Heart right ventricle (tissue), 16 donors: ENCODE measurements at places on chromosomes 12 and 14.

- no peak for DNase-seq
These were observed 49.2 kb upstream of the BCAT1 start for GRCh38 chr12:24997970-24998582.

GRCh38 chr14:103132381-103133209 lies 9.3 kb downstream of the TNFAIP2 start:
- no peak for DNase-seq

- peak; percentile 75 for DNase-seq
These were observed 14.9 kb upstream of the IRF2BPL start for GRCh38 chr14:77043177-77043983.

- DNase-seq = no peak
These were observed 10.8 kb downstream of the SNRNP35 start for GRCh38 chr12:123468786-123469185.

- DNase-seq = no peak
These were observed 271.8 kb downstream of the AEBP2 start for GRCh38 chr12:19710811-19711793.

DNA sequence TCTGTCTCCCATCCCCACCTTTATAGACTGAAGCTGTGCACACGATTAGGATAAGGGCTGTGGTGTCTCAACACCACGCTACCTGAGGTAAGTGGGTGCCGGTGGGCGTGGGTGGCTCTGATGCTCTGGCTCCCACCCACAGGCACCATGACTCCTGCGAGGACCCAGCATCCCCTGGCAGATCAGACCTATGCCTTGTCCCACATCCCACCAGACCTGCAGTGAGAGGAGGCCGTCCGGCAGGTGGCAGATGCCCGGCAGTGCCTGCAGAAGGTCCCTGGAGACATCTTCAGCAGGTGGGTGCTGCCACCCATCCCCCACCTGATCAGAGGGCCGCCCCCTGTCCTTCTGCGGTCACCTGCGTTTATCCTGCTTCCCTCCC lies 104.4 kb upstream of the PRB2 start:
- DNase-seq = no peak

GRCh38 chr12:21353948-21354347 lies 18.8 kb upstream of the IAPP start:
- no peak for DNase-seq

DNA sequence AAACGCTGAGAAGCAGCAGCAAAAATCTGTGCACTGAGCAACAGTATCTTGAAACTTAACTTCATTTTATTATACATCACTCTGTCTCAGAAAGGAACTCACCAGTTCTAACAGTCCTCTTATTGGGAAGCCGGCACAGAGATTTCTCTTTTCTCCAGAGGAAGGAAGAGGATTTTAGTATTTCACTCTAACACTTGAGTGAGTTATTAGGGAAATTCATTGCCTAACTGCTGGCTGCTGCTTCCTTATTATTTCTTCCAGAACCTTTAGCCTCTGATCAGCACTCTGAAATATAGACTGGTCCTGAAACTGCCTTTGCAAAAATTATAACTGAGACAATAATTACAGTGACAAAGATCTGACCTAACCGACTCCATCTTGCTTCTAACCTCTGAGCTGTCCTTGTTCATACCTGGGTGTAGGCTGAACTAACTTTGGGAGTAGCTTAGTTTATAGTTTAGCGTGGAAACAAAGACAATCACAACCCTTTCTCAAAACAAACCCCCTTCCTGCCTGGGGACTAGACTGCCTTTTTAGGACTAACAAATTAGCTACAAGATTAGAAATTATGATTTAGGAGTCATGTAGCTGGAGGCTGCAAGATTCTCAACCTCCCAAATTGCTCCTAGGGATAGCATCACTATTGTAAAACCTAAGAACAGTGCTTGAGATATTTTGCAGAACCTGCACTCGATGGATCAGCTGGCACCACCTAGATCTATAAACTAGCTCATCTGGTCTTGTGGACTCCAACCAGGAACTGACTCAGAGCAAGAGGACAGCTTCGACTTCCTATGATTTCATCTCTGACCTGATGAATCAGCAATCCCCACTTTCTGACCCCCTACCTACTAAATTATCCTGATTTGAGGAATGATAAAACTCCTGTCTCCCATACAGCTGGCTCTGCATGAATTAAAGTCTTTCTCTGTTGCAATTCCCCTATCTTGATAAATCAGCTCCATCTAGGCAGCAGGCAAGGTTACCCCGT lies 117.5 kb downstream of the DYRK2 start:
- no peak for DNase-seq

GRCh38 chr12:49667325-49668090 lies 39.7 kb downstream of the FMNL3 start:
- no peak for DNase-seq

DNA sequence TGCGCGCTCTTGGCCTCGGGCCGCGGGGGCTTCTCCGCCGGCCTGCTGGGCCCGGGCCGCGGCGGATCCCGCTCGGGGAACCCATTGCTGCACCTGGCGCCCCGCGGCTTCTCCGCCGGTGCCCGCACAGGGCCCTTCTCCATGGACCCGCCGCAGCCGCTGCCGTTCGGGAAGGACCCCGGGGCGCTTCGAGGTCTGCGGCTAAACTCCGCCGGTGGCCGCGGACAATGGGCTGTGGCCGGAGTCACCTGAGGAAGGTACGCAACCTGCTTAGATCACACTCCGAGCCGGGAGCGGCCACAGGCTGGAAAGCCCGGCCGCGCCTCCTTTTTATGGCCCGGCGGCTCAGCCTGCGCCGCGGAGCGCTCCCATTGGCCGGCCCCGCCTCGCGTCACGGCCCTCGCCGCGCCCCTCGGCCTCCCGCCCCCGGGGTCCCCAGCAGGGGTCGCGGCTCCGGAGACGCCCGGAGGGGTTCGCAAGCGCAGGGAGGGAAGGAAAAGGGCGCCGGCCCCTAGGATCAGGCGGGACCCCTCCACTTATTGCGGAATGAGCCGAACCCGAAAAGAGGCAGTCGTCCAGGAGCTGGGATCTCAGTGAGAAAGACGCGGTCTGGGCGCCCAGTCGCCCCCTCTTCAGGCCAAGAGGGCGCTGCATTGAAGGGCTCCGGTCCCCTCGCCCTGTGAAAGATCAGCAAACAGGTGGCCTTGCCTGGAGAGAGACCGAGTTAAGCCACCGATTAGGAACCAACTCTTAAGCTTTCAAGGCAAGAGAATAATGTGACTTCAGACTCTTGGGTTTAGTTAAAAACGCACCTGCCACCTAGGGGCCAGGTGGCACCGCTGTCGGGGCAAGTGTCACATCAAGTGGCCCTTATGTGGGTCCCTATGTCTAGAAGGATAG lies at the start of gene GCH1:
GCH1 (minus strand) TSS at position 306 of the 900 bp plus-strand sequence; CDS start at position 143, 163 bp downstream.
- DNase-seq = peak; percentile 69

DNA sequence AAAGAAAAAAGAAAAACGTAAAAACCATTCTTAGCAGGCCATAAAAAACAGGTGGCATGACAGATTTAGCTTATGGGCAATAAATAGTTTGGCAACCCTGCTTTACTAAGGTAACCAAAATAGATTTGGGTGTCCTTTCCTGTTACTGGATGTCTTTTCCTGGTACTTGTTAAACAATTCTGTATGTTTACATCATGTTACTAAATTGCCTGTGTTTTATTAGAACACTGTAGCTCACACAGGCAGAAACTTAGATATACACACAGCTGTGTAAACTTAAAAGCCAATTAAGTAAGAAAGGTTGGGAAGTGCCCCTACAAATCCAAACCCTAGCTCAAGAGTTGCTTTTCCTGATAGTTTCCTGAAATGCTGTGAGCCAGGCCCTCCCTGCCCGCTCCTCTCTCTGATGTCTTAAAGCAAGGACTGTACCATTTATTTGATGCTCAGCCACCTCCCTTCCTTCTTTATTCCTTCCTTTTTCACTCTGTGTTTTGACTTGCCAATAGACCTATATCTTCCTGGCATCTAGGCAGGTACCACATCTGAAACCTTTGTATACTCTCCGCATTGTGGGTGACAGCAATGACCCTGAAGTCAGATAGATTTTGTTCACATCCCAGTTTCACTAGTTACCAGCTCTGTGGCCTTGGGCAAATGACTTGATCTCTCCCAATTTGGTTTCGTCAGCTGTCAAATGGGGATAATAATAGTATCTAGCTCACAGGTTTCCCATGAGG lies 3.7 kb upstream of the CAMKK2 start:
- no peak for DNase-seq

- DNase-seq = peak; percentile 61
These were observed 66.0 kb upstream of the ACTN1 start for GRCh38 chr14:69044965-69045555.

DNA sequence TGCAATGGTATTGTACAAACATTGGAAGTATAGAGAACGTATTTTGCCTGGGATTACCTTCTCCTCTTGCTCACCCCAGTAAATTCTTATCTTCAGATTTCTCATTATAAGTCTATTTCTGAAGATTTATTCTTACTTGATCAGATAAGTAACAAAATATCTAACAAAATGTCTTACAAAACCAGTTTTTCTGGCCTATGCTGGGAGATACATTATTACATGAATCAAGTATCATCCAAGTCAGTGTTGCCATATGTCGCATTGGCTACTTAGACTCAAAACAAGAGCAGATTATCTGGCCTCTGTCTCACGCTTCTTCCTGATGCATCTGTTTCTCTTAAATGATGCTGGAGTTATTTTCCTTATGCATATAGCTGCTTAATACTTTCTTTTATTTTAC lies 408.5 kb downstream of the CCER1 start:
- DNase-seq = no peak

DNA sequence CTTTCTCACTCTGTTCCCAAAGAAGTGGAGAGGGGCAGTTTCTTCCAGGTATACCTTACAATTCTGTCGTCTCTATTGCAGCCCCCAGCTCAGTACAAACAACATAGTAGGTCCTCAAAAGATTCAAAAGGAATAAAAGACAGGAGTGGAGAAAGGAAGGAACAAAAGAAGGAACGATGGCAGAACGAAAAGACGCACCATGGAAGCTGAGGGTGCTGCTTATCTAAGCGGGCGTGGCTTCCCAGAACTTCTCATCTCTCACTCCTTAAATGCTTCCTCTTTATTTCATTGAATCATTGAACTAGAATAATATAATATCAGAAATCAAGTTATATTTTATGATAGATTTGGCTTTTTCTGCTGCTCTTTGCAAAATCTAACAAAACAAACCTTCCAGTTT lies 13.7 kb upstream of the LTA4H start:
- DNase-seq = no peak

- DNase-seq = no peak
These were observed 4.1 kb upstream of the DAO start for GRCh38 chr12:108875682-108876361.

GRCh38 chr12:14261861-14262260 lies 103.6 kb upstream of the ATF7IP start:
- no peak for DNase-seq

GRCh38 chr12:41327096-41327895 lies 139.2 kb downstream of the PDZRN4 start:
- no peak for DNase-seq

GRCh38 chr12:120356567-120357030 lies 12.4 kb downstream of the MSI1 start:
- peak; percentile 76 for DNase-seq

- no peak for DNase-seq
These were observed 23.4 kb upstream of the MAP3K9 start for GRCh38 chr14:70832561-70833305.

DNA sequence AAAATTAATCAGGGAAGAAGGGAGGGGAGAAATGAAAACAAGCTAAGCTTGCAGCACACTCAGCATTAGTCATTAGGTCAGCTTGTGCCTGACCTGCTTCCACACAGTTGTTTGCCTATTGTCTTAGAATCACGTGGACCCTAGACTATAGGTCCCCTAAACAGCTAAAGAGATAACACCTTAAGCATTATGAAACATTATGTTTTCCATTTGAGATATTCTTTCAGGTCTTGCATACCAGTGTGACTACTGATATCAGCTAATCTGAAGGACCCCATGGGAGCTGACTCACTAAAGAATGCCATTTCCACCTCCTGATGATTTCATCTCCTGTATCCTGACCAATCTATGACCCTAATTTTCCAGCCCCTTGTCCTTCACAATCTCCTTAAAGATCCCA lies 154.1 kb upstream of the FUT8 start:
- DNase-seq = no peak

DNA sequence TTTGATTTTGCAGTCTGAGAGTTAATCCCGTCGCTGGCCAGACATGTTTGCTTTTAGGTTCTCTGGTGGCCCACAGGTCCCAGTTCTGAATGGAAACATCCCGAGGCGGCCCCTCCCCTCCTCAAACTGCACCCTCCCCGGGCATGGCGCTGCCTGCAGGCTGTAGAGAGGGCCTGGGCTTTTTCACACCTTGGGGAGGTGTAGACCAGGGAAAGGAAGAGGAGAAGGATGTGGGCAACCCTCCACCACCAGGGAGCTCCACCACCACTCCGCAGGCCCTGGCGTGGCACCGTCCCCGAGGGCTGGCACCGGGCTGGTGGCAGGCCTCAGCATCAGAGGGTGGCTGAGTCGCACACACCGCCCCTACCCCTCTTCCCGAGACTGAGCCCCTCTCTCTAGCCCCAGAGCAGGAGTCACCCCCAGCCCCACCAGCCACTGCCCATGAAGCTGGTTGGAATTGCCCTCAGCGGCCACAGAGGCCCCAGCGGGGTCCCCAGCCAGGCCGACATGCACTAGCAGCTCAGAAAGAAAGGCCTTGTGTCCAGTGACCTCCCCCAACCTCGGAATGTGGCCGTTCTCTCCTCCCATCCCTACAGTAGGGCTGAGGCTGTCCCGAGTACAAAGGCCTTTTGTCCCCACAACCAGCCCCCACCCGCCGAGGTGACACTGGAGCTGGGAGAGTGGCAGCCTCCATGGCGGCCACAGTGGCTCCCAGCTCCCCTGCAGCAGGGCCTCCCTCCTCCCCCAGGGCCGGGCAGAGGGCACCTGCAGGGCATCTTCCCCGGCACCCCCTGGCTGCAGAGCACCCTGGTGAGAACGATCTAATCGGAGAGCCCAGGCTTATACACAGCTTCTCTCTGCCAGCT lies 23.5 kb upstream of the INF2 start:
- no peak for DNase-seq

GRCh38 chr12:112761366-112761986 lies 30.1 kb upstream of the RPH3A start:
- no peak for DNase-seq

DNA sequence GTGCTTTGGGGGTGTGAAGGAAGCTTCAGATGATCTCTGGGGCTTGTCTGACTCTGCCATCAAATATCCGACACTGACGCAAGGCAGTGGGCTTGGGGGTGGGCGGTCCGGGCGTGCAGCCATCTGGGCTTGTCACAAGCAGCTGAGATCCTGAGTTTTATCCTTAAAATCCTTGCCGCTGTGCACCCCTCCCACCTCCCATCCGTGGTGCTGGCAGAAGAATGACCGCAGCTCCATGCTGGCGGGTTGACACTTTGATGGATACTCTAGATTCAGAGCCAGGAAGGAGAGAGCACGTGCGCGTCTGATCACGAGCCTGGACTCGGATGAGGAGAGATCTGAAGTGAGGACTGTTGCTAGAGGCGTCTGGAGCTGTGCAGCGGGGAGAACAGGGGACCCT lies 3.0 kb downstream of the ZFYVE21 start:
- DNase-seq = no peak
